8988T (cell line): ENCODE measurements at places on chromosomes 12 and 14.
A peak's percentile ranks its signal among the peaks of the same experiment; 100 is the strongest.

GRCh38 chr14:86373886-86374285 is 843.9 kb downstream of the FLRT2 start:
- no peak for DNase-seq

GRCh38 chr12:57965766-57966165 is 24.4 kb downstream of the ATP23 start:
- DNase-seq: no peak

GRCh38 chr14:89178376-89178775 is 238.7 kb downstream of the FOXN3 start:
- no peak for DNase-seq

- no peak for DNase-seq
Observed at GRCh38 chr12:95887311-95887710, 28.6 kb downstream of the SNRPF start.

GRCh38 chr14:77812028-77812427 is 12.1 kb downstream of the ADCK1 start:
- no peak for DNase-seq

DNA sequence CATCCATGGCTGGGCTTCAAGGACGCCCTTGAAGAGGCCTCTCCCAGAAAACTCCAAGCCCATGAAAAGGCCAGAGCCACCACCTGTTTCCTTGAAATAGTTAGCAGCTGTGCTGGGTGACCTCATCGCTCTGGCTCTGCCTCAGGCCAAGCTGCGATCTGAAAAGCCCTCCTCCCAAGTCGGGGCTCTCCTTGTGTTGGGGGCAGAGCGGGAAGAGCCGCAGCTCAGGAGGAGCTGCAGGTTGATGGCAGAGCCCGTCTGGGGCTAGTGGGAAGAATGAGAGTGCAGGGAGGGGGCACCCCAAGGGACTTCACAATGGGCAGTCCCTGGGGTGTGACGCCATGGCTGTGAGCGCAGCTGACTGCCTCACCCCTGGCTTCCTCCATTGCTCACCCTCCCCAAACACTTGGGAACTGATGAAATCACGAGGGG is 50.0 kb upstream of the STON2 start:
- no peak for DNase-seq

GRCh38 chr12:122467983-122468382 is 32.7 kb downstream of the ZCCHC8 start:
- no peak for DNase-seq

DNA sequence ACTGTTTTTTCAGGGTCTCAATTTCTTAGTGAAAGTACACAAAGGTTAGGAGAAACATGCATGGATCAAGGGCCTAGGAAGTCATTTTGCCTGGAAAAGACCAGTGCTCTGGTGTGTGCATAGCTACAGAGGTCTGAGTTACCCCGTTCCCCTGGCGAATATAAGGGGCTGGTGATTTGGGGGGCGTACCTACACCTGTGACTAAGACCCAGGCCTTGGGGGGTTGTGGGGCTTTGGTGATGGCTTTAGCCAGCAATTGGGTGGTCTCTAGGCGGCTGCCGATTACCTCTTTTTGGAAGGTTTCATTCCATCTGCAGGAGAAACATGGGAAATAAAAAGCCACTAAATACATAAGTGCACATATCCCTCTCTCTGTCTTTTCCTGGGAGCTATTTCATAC is 1.1 kb downstream of the SDR39U1 start:
- no peak for DNase-seq

DNA sequence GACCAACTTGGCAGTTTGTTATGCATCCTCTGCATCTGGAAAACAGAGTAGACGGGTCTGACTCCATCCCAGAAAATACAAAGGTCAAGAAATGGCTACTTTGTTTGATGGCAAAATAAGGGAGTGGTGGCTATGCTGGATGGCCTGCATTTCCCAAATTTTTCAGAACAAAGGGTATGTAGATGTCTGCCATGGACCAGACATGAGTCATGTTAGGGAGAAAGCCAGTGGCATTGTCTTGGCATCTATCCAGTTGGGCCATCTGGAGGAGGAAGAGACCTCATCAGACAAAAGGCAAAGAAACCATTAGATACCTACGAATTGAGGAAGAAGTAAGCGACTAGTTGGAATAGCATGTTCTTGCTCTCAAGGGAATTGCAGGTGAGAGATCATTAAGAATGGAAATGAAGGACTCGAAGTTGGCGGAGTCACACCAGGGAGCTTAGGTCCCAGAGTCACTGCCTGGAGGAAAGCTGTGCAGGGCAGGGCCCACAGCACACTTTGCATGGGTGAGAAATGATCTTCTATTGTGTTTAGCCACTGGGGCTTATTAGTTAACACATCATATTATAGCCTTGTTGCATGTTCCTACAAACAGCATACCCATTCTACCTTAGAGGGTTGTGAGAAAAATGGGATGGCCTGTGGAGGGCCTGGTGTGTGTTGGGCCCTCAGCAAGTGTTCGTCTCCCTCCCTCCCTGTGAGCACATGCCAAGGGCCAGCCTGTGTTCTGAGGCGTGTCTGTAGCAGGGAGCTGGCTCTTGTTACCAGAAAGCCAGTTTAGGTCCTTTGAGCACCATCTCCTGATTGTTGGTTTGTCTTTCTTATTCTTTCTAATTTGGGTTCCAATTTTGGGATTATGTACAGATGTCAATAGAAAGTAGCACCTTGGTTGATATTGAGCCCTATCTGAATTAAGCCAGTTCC is 119.4 kb downstream of the KTN1 start:
- no peak for DNase-seq

GRCh38 chr12:16150276-16150675 is 127.2 kb downstream of the SLC15A5 start:
- no peak for DNase-seq

DNA sequence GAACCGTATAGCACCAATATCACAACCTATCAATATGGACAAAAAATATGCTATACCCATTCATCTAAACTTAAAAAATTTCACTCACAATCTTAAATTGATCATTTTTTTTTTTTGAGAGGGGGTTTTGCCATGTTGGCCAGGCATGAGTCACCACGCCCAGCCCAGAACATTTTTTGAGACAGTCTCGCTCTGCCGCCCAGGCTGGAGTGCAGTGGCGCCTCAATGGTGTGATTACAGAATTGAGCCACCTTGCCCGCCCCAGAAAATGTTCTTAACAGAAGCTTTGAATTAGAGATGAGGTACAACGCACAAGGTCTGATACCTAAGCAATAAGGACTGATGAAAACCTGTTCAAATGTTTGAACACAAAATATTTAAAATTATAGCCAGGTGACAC is 15.8 kb upstream of the ATP5F1B start:
- DNase-seq: no peak

DNA sequence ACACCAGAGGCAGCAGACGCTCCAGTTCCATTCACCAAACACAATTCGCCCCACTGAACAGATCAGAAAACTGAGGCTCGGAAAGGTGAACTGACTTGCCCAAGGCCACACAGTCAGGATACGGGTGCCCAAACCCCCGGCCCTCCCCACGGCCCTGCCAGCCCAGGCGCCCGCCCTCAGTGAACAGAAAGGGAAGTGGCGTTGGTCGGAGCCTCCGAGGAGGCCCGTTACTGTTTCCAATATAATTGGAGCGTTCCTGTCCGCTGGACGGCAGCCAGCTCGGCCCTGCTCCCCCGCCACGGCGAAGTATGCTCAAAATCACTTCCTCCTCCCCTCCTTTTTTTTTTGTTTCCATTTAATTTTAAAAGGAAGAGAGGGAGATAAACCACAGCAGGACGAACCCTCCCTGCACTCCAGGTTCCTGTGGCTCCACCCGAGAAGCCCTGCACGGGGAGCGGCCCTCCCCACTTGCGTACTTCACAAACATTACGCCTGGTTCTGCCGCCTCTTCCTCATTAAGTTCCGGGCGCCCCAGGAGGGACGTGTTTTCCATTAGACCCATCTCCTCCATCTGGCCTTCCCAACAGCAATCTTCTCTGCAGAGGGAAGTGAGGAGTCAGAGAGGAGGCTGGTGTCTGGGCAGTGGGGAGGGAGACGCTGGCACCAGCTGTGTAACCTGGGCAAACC is 61.1 kb downstream of the NCOR2 start:
- no peak for DNase-seq

- no peak for DNase-seq
Observed at GRCh38 chr14:67464377-67464776, 24.1 kb downstream of the TMEM229B start.

DNA sequence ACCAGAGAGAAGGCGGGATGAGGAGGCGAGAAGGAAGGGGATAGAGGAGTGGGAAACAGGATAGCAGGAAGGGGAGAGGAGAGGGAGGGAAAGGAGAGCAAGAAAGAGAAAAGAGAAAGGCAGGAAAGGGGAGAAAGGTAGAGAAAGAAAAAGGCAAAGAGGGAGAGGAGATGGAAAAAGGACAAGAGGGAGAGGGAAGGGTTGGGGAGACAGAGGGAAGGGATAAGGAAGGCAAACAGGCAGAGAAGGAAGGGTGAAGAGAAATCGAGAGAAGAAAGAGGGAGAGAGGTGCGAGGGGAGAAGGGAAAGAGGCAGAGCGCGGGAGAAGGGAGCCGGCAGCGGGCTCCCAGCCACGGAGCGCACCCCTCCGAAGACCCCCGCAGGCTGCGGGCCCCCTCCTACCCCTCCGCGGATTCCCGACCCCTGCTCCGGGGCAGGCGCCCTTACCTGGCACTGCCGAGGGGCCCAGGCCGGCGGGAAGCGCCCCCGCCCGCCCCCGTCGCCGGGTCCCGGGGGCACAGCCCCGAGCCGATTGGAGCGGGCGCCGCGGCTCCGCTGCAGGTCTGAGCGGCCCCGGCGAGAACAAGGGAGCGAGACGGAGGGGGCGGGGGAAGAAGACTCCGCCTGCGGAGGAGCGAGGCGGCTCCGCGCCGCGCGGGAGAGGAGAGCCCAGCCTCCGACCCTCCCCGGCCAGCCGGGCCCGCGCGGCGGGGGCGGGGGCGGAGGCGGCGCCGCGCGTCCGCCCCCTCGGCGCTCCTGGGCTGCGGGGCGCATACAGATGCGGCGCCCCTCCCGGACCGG is at the start of gene CDH24:
CDH24 (minus strand) TSS at position 565 of the 801 bp plus-strand sequence. CDS start 1,787 bp downstream, outside the sequence.
- peak; percentile 71 for DNase-seq

GRCh38 chr12:67331828-67332227 is 62.7 kb downstream of the CAND1 start:
- no peak for DNase-seq

DNA sequence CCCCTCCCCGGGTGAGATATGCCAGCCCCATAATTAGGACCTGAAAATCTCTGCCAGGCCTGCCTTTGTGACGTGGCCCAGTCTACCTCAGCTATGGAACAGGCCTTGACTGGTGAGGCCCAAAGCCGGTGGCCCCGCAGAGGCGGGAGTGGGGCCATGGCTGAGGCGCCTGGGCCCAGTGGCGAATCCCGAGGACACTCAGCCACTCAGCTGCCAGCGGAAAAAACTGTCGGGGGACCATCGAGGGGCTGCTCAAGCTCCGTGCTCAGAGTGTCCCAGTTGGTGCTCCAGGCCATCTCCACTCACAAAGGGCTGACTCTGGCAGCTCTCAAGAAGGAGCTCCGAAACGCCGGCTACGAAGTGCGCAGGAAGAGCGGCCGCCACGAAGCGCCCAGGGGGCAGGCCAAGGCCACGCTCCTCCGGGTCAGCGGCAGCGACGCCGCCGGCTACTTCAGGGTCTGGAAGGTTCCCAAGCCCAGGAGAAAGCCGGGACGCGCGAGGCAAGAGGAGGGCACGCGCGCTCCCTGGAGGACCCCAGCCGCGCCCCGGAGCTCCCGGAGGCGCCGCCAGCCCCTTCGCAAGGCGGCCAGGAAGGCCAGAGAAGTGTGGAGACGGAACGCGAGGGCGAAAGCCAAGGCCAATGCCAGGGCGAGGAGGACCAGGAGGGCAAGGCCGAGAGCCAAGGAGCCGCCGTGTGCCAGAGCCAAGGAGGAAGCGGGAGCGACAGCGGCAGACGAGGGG is 21.4 kb downstream of the ZNF641 start:
- no peak for DNase-seq

DNA sequence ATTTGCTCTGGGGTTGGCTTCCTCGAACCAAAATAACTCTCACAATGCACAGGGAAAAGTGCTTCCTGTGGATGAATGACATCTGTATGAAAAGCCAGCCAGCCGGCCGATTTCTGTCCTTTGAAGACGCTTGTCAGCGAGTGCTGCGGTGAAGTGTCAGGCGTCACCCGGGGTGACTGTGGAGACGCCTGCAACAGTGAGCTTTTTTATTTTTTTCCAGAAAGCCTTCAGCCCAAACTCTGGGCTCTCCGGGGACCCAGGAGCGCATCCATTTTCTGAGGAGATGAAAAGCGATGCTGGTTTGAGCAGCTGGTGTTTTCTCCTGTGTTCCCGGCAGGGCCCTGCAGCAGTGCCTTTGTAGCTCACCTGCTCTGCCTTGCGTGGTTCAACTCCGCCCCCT is 147.9 kb upstream of the MYL2 start:
- DNase-seq: no peak

DNA sequence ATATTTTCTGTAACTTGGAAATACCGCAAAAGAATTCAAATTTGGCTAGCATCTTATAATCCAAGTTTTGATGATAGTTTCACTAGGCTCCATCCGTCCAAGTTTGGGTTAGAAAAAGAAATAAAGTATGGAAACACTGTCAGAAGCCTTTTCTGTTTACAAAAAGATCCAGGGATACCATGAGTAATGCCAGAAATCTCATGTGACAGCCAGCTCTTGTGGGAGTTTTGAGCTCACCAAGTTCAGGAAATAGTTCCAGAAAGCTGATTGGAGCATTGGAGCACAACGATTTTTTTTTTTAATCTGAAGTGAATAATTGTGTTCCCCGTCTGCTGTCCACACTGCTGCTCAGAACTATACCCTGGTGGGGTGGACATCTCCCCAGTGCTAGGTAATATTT is 229.7 kb upstream of the NPAS3 start:
- no peak for DNase-seq

DNA sequence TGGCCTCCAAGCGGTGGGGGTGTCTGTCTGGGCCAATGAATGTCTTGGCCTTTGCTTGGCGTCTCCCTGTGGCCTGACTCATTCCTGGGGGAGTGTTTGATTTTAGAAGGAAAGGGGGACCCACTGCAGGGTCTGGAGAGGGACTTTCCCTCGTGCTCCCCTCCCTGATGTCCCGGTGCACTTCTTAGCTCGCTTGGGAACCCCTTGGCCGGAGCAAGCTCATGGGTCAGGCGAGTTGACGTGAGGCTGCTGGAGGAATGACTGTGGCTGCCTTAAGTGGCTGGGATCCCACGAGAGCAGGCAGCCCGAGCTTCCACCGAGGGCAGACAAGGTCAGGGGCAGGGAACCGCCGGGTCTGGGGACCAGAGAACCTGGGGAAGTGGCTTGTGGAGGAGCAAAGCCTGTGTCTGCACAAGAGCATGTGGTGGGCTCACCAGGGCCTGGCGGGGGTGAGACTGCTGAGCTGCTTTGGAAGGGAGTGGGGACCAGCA is 218.4 kb upstream of the C14orf180 start:
- DNase-seq: no peak

DNA sequence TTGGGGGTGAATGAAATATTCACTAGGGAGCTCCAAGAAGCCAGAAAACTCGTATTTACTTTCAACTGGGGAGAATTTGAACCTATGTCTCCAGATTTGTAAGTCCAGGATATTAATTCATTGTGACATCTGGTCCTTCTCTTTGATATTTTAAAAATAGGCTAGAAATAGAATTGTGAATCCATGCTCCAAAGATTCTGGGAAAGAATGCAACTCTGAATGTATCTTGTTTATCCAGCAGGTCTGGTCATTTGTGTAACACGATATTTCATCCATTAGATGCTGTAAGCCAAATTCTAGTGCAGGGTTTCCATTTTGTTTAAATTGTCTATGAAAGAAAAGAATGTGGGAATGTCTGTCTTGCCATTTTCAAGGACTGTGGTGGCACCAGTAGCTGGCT is 334.7 kb downstream of the BMP4 start:
- DNase-seq: no peak
